Iris pigment epithelial cell (primary cell): ENCODE measurements at places on chromosomes 7 and 10.

- DNase-seq: no peak
These were observed 677.0 kb upstream of the POT1 start for GRCh38 chr7:125606671-125607070.

GRCh38 chr7:2043316-2044039 is 189.3 kb downstream of the MAD1L1 start:
- no peak for DNase-seq

DNA sequence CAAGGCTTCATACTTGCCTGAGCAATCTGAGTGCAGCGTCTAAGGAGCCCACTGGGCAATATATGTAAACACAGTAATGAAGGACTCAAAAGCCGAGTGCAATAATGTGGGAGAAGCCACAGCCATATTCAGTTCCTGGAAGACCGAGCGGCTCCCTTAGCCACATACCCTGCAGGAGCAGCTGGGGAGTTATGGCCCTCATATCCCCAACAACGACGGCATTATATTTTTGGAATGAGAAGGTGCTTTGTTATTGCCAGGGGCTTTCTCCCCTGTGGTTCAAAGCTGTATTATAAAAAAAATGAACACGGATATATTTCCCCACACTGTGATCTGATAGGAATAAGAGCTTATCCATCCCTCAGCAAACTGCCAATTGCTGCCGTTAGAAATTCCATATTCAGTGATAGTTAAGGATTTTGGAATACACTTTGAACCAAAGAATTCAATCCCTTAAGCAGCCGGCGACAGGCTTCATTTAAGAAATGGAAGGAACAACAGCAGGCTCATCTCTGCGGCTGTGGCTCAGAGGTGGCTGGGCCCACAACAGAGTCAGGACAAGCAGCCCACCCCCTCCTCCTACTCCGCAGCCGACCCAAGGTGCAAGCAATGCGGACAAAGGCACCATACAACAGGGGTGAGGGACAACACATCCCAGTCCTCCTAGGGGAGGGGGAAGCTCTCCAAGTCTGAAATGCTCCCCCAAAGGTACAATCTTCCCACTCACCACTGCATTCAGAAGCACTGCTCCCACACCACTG is 77.2 kb downstream of the TNS3 start:
- DNase-seq: no peak

GRCh38 chr7:143811-144453 is 48.4 kb upstream of the FAM20C start:
- DNase-seq: no peak

DNA sequence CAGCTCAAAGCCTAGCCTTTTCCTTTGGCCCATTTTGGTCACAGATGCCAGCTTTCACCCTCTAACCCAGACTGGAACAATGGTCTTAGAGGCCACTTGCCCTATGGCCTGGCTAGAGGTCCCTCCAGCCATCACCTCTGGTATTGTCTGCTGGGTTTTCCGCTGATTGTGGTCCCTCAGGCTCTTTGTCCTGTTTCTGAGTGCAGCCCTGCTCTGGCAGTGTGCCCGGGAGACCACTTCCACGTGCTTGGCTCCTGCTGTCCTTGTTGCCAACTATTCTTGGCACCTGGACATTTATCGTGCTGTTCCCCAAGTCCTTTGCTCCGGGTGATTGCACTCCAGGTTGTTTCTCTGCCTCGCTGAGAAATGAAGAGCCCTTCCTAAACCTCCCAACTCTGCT is 53.3 kb upstream of the FAM180A start:
- DNase-seq: no peak

DNA sequence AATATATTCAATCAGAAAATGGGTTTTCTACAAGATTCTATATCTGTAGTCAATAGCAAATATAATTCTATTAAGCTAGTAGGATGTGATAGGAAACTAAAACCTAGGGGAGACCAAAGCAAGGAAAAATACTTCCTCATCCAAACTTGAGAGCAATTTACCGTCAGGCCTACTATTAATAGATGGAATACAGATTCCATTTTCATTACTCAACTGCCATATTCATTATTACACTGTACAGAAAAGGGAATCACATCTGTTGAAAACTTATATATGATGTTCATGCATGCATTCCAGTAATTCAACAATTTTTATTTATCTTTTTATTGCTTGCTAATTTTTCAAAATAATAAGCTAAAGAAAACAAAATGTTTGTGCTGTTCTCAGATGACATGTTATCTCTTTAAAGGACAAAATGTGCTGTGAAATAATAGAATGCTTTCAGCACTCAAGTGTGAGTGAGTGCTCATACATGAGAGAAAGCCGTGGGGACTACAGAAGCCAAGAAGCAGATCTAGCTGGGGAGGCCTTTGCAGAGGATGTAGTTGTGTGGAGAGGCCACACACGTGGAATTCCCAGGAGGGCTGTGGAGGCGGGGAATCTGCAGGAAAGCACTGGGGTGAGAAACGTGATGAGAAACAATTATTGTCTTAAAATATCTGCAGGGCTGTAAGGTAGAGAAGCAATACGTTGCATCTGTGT is 110.0 kb downstream of the EGFR start:
- peak; percentile 56 for DNase-seq

GRCh38 chr10:129513312-129513711 is 46.3 kb downstream of the MGMT start:
- DNase-seq: no peak

DNA sequence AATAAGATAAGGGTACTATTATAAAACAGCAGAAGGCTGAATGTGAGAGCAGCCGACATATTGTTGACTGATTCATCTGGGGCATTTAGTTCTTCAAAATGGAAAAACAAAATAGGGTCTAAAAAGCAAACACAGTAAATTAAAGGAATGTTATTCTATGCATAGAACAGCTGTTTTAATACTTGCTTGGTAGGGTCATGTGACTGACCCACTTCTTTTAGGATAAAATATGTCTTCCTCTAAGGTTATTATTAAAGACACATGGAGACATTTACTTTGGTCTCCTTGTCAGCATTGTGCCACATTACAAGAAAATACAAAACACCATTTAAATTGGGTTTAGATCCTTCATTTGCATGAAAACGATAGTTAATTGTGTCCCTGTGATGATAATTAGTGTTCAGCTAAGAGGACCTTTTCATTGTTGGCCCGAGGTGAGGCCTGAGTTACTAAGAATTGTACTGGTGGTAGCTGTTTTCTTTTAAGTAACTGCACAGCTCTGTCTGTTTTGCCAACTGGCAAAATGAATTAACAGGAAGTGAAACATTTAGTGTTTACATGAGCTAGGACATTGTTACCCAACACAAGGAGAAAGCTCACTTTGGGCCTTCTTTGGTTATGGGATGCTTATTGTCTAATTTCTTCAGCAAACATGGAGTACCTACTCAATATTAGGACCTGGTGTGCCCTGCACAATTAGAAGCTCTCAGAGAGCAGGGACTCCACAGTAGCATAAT is 764.4 kb downstream of the LRMDA start:
- DNase-seq: peak; percentile 9

DNA sequence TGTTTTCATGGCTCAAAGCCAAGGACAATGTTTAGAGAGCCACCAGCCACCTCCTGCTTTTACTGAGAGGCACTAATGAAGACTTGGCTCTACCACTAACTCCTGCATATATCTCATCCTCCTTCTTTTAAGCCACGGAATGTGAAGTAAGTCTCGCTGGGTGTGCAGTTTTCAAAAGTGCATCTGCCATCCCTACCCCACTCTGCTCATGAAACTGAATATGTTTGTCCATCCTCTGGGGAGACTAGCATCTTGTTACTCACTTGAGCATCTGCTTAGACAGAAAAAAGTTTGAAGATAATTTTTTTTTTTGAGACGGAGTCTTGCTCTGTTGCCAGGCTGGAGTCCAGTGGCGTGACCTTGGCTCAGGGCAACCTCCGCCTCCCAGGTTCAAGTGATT is 40.8 kb downstream of the EPDR1 start:
- DNase-seq: no peak

GRCh38 chr10:127563718-127564553 is 14.8 kb downstream of the NPS start:
- no peak for DNase-seq

GRCh38 chr7:139481364-139481763 is 2.1 kb downstream of the KLRG2 start:
- DNase-seq: no peak

GRCh38 chr10:109934958-109935793 is 11.9 kb upstream of the XPNPEP1 start:
- DNase-seq: peak; percentile 66

DNA sequence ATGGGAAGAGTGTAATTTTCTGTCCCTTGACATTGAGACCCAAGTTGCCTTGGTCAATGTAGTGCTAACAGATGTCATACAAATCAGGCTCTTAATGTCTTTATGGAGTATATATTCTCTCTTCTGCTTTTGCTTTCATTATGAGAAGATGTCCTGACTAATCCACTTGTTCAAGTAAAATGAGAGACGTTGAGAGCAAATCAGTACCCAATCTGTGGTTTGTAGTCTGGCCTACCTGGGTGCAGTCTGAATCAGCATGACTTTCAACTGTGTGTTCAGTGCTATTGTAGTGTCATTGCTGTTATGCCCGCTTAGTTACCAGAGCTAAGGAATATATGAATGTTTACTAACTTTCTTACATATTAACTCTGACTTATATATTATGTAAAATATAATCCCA is 612.4 kb downstream of the ANKRD7 start:
- no peak for DNase-seq

- peak; percentile 11 for DNase-seq
These were observed 506 bp downstream of the CTTNBP2 start for GRCh38 chr7:117872561-117873309.

DNA sequence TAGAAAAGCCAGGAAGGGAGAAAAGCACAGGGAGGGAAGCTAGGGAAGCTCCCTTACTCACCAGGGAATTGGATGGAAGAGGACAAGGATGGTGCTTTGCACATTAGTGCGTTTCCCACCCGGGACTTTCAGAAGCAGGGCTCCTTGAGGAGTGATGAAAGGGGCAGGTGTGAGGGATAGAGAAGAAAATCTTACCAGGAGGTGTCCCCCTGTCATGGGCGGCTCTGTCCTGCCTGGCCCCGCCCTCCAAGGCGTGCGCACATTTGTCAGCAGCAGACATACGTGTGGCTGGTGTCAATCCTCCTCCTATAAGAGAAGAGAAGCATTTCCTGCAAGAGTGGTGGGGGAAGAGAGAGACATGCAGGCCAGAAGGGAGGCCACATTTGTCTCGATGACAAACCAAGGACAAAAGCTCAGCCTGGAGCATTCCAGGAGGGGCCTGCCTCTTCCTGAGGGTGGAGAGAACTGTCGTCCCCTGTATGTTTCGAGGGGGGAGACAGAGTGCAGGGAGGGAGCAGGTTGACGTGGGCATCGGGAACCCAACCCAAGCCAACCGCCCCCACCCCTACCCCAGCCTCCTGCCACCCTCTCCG is 47.4 kb upstream of the COMTD1 start:
- DNase-seq: peak; percentile 26

GRCh38 chr7:121546632-121547543 is 150.8 kb upstream of the FAM3C start:
- no peak for DNase-seq

DNA sequence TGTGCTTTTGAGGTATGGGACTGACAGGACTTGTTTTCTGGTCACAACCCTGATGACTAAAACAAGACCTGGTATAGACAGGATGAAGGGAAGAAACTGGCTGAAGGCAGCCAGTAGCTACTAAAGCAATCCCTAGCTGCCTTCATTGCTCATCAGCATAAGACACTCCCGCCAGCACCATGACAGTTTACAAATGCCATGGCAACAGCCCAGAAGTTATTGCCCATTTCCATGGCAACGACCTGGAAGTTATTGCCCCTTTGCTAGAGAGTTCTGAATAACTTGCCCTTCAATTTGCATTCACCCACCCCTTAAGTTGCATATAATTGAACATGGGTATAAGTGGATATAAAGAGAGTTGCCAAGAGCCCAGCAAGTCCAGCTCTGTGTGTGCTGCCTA is 169.6 kb upstream of the FAM171A1 start:
- no peak for DNase-seq

- DNase-seq: no peak
These were observed 71.1 kb downstream of the STK17A start for GRCh38 chr7:43653891-43654504.

DNA sequence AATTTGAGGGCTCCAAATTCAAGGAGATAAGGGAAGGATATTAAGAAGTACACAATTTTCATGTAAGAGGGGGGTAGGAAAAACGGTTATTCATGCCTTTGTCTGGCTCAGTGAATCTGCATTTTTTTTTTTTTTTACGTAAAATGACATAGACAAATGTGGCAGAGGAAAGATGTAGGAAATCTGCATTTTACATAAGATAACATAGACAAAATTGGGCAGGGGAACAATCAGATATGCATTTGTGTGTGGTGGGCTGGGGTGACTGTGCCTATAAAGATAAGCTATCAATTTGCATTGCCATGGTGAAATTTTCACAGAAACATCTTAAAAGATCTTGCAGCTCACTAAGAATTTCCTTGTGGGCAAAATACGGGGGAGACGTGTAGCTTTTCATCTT is 92.7 kb upstream of the GPR141 start:
- no peak for DNase-seq

DNA sequence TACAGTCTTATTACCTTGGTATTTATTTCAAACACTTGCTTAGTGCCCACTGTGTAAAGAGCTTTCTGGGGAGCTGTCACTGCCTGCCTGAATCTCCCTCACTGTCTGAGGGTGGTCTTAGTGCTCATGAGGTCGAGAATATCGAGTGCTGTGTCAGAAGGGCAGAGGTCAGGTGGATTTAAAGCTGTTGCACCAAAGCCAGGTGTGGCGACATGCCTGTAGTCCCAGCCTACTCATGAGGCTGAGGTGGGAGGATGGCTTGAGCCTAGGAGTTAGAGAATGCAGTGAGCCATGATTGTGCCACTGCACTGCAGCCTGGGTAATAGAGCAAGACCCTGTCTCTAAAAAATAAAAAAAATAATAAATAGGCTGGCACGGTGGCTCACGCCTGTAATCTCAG is 20.9 kb downstream of the CCM2 start:
- no peak for DNase-seq

GRCh38 chr10:29703271-29703670 is 68.5 kb upstream of the SVIL start:
- no peak for DNase-seq

DNA sequence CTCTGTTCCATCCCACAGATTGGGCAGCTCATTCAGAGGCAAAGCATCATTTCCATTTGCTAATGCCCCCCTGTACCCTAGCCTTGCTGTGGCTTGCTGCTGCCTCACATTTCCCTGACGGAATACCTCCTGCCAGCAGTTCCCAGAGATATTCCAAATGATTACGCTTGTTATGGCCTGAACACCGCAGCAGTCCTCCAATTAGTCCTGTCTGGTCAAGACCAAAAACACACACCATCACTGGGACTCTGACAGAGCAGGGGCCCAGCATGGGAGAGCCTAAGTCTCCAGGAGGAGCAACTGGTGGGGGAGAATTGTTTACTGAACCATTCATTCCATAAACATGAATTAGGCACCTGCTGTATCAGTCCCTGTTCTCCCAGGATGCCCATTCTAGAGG is 6.1 kb downstream of the OGDHL start:
- DNase-seq: no peak
